ENCODE measurements at places on chromosomes 1 and 21. TPM values are rescaled to one million over a fixed set of nuclear protein-coding genes. Genes with fewer than 3 reads are reported as not detected.

The TCHHL1 gene
- total RNA-seq: not detected

The PRAMEF27 gene
- not detected for total RNA-seq

The GNG12 gene
- total RNA-seq: 30.3 TPM

GRCh38 chr1:177236962-177237361 lies 66.2 kb downstream of the BRINP2 start:
- H3K27me3 ChIP-seq: no peaks in the 10 kb centered on the region
- DNase-seq: no peak
- H3K4me3 ChIP-seq: no peak overlapping the region
- H3K4me1 ChIP-seq: peaks cover 9% of the 10 kb centered on the region
- no peaks in the 10 kb centered on the region for H3K36me3 ChIP-seq
- H3K27ac ChIP-seq: no peak overlapping the region

GRCh38 chr1:58333511-58333910 lies 213.0 kb downstream of the OMA1 start:
- no peak overlapping the region for H3K4me3 ChIP-seq
- no peak overlapping the region for H3K27ac ChIP-seq
- no peak for DNase-seq
- H3K27me3 ChIP-seq: no peaks in the 10 kb centered on the region

DNA sequence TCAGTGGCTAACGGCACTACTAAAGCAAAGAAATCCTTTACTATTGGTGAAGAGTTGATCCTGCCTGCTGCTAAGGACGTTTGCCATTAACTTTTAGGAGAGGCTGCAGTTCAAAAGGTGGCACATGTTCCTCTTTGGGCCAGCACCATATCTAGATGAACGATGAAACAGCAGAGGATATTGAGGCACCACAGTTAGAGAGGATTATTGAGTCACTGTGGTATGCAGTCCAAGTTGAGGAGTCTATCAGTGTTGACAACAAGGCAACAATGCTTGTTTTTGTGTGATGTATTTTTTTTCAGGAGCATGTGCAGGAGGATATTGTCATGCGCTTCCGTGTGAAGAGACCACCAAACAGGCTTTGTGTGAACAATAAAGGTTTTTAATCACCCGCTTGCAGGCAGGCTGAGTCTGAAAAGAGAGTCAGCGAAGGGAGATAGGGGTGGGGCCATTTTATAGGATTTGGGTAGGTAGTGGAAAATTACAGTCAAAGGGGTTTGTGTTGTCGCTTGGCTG lies 80.9 kb downstream of the UCHL5 start:
- no peaks in the 10 kb centered on the region for H3K27me3 ChIP-seq
- peak; percentile 9 for DNase-seq
- H3K4me1 ChIP-seq: peaks cover 11% of the 10 kb centered on the region
- no peak overlapping the region for H3K4me3 ChIP-seq
- no peaks in the 10 kb centered on the region for H3K36me3 ChIP-seq
- H3K27ac ChIP-seq: no peak overlapping the region

DNA sequence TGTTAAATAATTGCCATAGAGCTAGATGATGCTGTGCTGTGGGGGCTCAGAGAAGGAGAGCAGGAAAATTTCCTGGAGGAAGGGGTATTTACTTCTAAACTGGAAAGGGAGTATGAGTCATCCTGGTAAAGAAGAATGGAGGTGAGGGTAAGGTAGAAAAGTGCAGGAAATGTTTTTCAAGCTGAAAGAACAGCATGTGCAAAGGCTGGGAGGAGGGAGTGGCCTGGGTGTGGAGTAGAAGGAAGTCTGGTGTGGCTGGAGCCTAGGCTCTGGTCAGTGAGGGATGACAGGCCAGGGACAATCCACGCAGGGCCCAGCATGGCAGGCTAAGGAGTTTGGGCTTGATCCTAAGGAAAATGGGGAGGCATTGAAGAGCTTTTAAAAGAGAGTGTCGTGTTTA lies 45.9 kb downstream of the MATN1 start:
- H3K27me3 ChIP-seq: no peaks in the 10 kb centered on the region
- no peak for DNase-seq
- no peaks in the 10 kb centered on the region for H3K36me3 ChIP-seq
- no peak overlapping the region for H3K27ac ChIP-seq
- no peak overlapping the region for H3K4me3 ChIP-seq
- no peaks in the 10 kb centered on the region for H3K4me1 ChIP-seq

DNA sequence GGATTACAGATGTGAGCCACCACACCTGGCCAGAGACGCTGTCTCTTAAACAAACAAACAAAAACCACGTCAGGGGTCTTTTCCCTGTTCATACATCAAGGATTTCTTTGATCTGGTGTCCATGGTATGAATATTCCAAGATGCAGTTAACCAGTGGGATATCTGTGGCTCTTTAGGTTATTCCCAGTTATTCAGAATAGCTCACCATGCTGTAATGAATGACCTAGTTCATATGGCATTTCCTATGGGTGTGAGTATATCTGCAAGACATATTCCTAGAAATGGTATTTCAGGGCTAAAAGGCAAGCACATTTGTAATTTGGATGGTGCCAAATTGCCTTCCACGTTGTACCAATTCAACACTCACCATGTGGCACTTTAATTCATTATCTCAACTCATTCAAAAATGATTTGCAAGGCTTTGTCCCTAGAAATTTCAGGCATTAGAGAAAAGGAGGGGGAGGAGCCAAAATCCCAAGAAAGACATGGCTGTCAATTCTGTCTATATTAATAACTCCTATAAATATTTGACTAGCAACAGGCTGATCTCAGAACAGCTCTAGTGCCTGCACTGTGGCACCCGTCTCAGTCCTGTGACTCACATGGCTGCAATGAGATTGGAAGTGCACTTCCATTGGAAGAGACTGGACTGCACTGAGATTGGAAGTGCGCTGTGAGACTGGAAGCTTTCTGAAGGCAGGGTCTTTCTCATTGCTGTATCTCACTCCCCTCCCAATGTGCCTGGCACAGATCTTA lies 6.0 kb upstream of the STMN1 start:
- H3K27me3 ChIP-seq: no peaks in the 10 kb centered on the region
- H3K4me3 ChIP-seq: no peak overlapping the region
- DNase-seq: no peak
- no peak overlapping the region for H3K27ac ChIP-seq
- no peaks in the 10 kb centered on the region for H3K36me3 ChIP-seq

GRCh38 chr1:183096894-183097293 lies 73.7 kb downstream of the LAMC1 start:
- no peaks in the 10 kb centered on the region for H3K36me3 ChIP-seq
- H3K4me3 ChIP-seq: no peak overlapping the region
- no peak for DNase-seq
- no peaks in the 10 kb centered on the region for H3K27me3 ChIP-seq
- peaks cover 29% of the 10 kb centered on the region for H3K4me1 ChIP-seq

GRCh38 chr1:174839211-174839610 lies 160.5 kb upstream of the CACYBP start:
- H3K4me3 ChIP-seq: no peak overlapping the region
- H3K27me3 ChIP-seq: no peaks in the 10 kb centered on the region
- no peak for DNase-seq
- no peaks in the 10 kb centered on the region for H3K4me1 ChIP-seq
